Memory B cell (primary cell): ENCODE measurements at places on chromosomes 2 and 18.

GRCh38 chr2:200253639-200254038, 52.9 kb upstream of the SPATS2L start:
- no peak for DNase-seq

DNA sequence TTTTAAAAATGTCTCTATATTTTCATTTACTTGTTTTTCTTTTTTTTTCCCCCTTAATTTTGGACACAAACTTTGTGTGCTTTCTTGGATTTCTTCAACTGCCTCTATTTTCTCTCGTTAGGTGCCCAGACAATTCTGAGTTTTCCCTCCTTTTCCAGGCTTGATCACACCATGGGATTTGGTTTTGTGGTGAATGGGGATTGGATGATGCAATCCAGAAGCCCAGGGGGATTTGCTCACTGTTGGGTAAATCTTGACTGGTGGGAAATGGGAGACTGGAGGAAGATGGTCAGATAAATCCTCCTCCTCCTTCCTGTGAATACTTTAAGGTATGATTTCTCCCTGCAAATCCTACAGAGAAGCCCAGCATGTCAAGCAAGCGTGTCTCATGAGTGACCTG, 19.5 kb upstream of the PAX8 start:
- no peak for DNase-seq

DNA sequence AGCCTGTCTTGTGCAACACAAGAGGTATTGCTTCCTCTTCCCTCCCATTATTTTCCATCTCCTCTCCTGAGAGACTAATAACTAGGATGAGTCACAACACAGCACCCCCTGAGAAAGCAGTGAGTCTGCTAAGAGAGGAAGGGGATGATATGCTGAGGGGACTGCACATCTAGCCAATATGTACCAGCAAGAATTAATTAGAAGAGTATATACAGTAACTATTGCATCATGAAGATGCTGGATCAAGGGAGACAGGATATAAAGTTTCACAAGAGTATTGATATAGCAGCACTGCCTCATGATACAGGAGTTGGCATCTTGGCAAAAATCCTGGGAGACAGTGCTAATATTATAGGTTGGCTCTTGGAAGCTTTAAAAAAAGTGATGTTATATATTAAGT, 289.9 kb upstream of the RBMS1 start:
- DNase-seq: no peak

DNA sequence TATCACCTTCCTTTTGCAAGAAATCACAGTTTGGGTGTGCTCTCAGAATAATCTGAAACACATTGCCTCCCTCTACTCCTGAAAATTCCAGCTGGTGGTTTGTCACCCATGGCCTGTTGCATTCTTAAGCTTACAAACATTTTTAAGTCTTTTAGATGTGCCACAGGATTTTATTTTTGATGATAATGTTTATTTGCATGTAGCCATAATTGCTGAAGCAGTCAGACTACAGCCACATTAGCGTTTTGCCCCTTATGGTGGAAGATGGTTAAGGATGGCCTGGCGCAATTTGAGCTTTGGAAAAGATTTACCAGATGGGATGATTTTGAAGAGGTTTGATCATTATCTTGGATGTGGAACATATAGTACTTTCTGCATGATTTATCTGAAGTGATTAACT, 439.5 kb downstream of the MEIS1 start:
- no peak for DNase-seq

DNA sequence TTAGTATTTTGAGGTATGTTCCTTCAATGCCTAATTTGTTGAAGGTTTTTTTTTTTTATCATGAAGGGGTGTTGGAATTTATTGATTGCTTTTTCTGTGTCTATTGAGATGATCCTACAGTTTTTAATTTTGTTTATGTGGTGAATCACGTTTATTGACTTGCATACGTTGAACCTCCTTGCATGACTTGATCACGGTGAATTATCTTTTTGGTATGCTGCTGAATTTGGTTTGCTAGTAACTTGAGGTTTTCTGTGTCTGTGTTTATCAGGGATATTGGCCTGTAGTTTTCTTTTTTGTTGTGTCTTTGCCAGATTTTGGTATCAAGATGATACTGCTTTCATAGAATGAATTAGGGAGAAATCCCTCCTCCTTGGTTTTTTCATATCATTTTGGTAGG, 23.9 kb downstream of the CLIP4 start:
- DNase-seq: no peak

- DNase-seq: no peak
These were observed 73.3 kb downstream of the PIK3C3 start for GRCh38 chr18:42028247-42028832.

DNA sequence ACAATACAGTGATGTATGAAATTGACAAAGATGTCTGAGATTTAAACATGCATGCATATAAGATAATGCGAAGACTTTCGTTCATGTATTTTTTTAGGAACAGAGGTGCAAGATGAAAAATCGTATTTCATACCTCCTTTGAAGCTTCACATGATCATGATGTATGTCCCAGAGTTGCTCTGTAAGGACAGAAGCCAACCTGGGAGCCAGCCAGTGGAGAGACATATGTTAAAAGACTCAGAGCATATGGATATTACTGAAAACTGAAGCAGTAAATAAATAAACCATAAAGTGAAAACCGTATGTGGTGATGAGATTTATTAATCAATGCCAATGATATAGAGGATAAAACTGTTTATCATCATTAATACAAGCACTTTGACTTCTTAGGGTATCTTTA, 424.4 kb upstream of the NETO1 start:
- DNase-seq: no peak

- DNase-seq: no peak
These were observed 15.7 kb downstream of the KLHL29 start for GRCh38 chr2:23400703-23401102.
